Stimulated activated CD8-positive, alpha-beta memory T cell treated with anti-CD3 and anti-CD28 coated beads, Interleukin-7, amount 100 ng/mL, for 48 hours (primary cell): ENCODE measurements at places on chromosomes 3 and 15.

GRCh38 chr15:93942269-93942694 lies 289.1 kb upstream of the MCTP2 start:
- no peak for DNase-seq

- DNase-seq, result no peak
Observed at GRCh38 chr3:191216510-191216909, 17.5 kb downstream of the OSTN start.

DNA sequence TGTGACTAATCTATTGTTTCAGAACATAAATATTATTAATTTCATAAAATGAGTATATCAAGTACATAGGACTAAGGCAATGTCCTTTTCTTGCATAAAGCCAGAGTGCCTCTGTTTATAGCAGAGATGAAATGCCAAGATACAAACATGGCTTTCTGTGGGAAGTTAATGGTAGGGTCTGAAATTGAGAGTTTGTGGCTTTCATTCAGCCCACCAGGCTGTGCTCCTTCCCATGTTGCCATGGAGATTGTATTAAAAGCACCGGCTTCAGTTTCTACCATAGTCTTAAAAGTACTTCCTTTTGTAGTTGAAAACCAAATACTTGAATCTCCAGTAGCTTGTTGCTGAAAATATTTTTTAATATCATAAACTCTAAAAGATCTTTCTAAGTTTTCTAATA lies 114.0 kb downstream of the LRRC28 start:
- DNase-seq, result no peak

- no peak for DNase-seq
Observed at GRCh38 chr3:169002689-169003088, 660.8 kb downstream of the MECOM start.

DNA sequence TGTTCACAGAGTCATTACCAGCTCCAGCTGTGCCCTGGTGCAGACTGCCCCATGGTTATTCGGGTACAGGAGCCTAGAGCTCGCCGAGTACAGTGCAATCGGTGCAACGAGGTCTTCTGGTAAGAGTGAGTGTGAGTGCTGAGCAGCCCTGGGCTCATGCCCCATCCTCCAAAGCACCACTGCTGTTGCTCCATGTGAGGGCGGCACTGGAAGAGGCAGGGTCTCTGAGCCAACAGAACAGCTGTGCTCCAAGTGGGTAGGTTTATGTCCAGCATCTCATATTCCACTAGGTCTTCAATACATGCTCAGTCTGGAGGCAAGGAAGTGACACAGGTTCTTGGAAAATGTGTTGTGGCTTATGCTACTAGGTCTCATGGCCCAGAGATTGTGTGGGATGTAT lies 19.5 kb upstream of the P4HTM start:
- DNase-seq, result no peak

DNA sequence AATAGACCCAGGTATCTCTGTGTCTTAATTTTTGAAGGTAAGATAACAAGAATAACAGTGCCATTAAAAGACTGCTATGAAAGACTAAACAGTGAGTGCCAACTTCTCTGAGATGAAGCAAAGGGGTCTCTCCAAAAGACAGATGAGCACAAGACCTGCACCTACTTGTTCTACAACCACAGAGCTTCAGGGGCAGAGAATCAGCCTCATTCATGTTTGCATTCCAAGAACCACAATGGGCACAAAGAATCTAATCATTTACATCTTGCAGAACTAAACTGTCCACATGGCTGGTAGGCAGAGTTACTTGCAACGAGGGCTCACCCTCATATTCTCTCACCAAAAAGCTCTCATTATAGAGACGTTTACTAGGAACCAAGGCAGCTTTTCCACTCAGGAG lies 83.9 kb downstream of the PEAK1 start:
- no peak for DNase-seq

DNA sequence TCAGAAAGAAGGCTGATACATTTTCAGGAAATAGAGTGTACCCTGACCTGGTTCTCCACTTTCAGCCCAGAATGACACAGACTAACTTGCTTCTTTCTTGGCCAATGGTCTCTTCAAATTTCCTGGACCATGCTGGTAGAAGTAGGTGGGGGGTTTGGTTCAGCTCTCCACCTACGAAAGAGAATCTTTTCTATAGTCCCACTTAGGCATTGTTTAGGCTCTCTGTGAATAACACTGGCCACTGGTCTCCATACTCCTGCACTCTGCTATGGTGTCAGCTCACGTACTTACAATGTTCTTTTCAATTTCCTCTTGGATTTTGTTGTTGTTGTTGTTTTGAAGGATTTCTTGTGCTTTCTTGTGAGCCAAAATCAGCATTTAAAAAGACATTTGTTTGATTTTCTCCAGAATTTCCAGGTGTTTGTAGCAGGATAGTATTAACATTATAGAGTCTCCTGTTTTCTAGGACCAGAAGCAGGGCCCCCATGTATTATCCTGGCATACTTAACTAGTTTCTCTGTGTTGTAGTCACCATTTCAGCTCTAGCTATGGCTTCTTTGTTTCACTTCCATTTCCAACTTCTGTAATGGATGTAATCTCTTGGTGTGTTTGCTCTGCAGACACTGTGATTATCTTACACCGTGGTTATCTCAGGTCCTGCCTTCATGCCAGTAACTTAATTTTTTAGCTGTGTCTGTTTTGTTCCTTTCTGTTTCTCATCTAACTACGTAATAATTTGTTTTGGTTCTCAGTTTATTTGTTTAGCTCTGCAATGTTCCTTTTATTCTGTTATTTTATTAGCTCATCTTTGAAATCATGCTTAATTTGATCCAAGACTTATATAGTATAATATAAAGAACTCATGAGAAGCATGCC lies 61.4 kb downstream of the CHRNA7 start:
- DNase-seq, result no peak
